ENCODE measurements at places on chromosomes 13 and 19. TPM values are rescaled to one million over a fixed set of nuclear protein-coding genes. Genes with fewer than 3 reads are reported as not detected.

Gene LHB
- total RNA-seq, result not detected

Gene RNF17
- not detected for total RNA-seq

- no peak for DNase-seq
Observed at GRCh38 chr19:18263324-18264136, 10.7 kb downstream of the IQCN start.

DNA sequence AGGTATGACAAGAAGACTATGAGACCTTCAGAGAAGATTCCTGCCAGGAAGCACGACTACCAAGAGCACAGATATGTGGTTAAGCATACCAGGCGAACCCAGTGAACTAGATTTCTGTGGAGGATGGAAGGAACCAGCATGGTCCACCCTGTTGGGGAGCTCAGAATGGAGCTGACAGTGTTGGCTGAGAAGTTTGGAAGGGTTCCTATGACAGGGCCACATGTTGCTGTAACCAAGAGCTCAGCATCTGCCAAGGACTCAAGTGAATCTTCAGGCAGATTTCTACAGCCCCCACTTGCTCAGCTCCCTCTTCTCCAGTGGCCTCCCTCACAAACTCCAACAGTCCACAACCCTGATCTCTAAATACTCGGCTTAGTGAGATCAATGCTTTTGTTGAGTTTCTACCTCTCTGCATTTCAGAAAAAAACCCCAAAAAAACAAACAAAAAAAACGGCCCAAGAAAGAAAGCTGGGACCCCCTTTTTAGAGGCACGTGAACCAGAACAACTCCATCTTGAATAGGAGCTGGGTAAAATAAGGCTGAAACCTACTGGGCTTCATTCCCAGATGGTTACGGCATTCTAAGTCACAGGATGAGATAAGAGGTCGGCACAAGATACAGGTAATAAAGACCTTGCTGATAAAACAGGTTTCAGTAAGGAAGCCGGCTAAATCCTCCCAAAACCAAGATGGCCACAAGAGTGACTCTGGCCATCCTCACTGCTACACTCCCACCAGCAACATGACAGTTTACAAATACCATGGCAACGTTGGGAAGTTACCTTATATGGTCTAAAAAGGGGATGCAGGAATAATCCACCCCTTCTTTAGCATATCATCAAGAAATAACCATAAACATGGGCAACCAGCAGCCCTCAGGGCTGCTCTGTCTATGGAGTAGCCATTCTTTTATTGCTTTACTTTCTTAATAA lies 691.1 kb downstream of the UQCRFS1 start:
- DNase-seq, result no peak

GRCh38 chr13:27619728-27620376 lies 477 bp downstream of the LNX2 start:
- DNase-seq, result no peak

DNA sequence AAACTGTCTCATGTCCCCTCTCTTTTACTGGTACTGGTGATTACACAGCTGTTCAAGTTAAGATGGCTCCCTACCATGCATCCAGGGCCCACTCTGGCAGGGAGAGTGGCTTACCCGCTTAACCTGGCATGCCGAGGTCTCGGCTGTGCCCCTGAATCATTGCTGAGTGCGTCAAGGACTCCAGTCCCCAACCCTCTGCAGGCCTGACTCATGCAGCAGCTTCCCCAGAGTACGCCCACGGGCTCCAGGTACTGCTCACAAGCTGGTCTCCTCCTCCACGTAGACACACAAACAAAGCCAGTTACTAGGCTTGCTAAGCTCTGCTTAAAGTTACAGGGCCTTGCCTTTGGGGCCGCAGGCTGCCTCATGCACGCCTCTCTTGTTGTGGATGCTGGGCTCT lies 447.4 kb downstream of the COG6 start:
- no peak for DNase-seq

DNA sequence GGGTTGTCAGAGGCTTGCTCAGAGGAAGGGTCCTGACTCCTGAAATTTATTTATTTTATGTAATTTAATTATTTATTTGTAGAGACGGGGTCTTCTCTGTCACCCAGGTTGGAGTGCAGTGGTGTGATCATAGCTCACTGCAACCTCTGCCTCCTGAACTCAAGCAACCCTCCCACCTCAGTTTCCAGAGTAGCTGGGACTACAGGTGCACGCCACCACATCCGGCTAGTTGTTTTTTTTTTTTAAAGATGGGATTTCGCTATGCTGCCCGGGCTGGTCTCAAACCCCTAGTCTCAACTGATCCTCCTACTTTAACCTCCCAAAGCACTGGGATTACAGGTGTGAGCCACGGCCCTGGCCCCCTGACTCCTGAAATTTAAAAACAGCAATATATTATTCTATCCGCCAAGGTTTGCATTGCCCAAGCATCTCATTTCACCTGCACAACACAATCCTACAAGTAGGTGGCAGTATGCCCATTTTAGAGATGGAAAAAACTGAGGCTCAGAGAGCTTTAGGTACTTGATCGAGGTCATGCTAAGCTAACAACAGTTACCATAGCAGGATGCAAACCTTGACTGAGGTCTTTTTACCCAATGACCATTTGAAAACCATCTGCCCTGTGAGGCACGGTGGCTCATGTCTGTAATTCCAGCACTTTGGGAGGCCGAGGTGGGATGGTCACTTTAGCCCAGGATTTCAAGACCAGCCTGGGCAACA lies 18.1 kb downstream of the ARHGEF18 start:
- DNase-seq, result no peak

DNA sequence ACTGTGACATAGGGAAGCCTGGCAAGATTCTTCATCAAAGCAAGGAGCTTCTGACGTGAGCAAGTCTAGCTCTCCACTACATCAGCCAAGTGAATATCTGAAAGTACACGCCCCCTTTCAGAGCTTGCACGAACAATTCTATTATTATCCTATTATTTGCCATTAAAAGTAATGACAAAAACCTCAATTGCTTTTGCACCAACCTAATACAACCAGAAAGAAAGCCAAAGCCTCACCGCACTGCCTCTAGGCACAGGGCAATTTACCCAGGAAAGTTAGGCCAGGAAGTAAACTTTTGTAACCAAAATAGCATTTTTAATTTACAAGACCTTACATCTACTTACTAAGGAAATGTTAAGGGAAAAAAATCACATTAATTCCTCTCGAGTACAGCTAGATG lies 41.2 kb downstream of the LATS2 start:
- DNase-seq, result no peak

DNA sequence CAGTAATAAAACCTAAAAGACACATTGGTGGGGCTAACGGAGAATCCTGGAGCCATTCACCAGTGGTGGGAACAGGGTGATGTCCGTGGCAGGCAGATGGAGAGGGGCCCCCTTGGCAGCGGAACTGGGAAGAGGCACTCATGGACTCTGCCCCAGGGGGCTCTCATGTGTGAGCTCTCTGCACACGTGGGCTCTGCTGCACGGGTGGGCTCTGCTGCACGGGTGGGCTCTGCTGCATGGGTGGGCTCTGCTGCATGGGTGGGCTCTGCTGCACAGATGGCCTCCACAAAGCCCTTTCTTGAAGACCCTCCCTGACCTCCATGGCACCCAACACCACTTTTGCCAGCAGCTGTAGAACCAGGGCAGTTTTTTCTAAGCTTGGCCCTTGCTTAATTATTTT lies 52.3 kb downstream of the PARP4 start:
- no peak for DNase-seq

Data from tibial nerve (tissue), 4 donors.